AG09319 (cell line): ENCODE measurements at places on chromosomes 3 and 15.

- DNase-seq, result no peak
These were observed 711.8 kb upstream of the UBE2E2 start for GRCh38 chr3:22491344-22491743.

DNA sequence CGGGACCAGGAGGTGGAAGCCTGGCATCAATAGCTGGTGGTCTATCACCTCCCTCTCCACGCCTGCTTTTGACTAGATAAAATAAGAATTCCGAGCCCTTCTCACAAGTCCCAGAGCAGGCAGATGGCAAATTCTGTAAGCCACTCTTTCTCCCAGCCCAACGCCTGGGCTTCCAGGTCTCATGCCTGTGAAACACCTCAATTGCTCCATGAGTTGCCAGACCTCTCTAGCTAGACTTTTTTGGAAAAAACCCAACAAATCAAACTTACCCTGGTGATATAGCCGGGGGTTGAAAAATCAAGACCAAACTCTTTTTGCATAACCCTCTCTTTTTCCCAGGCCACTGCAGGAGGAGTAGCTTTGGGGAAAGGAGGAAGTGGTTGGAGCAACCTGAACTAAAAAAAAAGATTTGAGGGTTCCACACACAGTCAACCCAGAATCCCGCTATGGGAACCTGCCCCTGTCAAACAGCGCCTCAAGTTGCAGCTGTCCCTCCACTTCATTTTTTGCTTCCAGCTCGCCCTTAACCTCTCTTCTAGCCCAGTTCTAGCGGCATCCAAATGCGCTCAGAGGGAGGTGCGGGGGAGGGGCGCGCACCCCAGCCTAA, 7.0 kb downstream of the BHLHE40 start:
- DNase-seq, result no peak

- no peak for DNase-seq
These were observed 88.6 kb downstream of the SEC22A start for GRCh38 chr3:123290107-123290930.

DNA sequence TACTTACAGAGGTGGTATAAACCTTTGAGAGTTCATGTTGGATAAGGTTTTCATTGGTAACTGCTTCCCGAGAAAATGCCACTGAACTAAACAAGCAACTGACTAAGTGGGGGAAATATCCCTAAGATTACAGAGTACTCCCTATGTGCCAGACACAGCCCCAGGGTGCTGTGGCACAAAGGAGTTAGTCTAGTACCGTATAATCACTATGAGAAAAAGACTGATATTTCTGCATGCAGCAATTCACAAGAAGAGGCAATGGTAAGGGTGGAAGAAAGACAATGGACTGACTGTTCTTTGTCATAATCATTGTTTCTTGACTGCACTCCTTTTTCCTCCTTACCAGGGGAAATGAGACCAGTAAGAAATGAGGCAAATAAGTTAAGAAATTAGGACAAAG, 20.0 kb upstream of the SLC25A26 start:
- DNase-seq, result no peak

DNA sequence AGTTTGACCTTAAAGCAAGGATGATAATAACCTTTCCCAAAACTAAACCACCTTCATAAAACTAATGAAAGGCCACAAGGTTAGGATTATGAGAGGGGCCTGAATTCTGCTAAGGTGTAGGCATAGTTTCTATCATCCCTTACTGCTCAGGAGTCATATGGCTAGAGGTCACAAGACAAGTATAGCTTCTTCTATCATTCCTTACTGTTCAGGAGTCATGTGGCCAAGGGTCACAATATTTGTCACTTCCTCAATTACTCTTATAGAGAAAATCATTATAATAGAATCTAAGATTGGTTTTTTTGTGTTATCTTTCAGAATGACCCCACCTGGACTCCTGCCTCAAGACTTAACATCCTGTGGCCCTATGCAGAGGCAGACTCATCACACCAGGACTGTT, 36.6 kb downstream of the HERC1 start:
- DNase-seq, result no peak

GRCh38 chr15:88267720-88268119, 11.2 kb upstream of the NTRK3 start:
- DNase-seq, result no peak

GRCh38 chr3:113654851-113655250, 41.6 kb downstream of the USF3 start:
- DNase-seq, result no peak

- DNase-seq, result no peak
These were observed 319.2 kb downstream of the SLC9A9 start for GRCh38 chr3:143529018-143529478.

DNA sequence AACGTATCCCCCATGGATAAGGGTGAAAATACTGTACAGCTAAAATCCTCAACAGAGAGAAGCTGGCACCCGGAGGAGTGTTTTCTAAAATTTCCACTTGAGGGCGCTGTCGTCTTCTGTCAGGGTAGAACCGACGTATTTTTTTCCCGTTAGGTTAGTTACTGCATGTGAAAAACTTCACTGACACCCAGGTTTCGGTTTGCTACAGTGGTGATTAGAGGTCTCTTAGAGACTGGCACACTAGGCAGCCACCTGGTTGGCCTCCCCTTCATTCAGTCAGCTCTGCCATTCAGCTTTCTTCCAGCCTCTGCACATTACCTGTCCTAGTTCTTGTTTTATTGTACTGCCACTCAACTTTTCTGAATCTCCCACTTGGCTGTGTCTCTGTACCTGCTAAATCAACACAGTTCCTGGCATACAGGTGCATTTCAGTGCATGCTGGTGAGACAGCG, 18.4 kb downstream of the CCK start:
- DNase-seq, result peak; percentile 15
